ENCODE measurements at places on chromosomes 2 and 18.

DNA sequence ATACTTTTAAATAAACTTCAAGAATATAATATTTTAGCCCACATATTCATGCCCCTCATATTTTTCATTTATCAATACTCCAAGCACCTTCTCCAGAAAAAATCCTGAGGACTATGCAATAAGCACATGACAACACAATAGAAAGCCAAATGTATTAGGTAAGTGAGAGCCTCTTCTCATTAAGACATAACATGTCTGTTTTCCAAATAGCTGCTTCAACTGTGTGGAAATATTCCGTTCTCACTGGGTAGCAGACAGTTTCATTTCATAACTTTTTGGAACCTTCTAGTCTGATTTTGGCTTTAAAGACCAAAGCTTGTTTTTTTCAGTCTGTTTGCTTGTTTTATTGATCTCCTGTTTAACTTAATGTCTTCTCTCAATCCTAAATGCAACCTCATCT lies 137.8 kb downstream of the PIK3C3 start:
- DNase-seq, result no peak

GRCh38 chr2:241558532-241559322 lies at the start of gene BOK:
TSS of gene BOK (plus strand) at chr2:241558745. CDS start at chr2:241559484, 739 bp downstream.
- DNase-seq, result peak; percentile 7

DNA sequence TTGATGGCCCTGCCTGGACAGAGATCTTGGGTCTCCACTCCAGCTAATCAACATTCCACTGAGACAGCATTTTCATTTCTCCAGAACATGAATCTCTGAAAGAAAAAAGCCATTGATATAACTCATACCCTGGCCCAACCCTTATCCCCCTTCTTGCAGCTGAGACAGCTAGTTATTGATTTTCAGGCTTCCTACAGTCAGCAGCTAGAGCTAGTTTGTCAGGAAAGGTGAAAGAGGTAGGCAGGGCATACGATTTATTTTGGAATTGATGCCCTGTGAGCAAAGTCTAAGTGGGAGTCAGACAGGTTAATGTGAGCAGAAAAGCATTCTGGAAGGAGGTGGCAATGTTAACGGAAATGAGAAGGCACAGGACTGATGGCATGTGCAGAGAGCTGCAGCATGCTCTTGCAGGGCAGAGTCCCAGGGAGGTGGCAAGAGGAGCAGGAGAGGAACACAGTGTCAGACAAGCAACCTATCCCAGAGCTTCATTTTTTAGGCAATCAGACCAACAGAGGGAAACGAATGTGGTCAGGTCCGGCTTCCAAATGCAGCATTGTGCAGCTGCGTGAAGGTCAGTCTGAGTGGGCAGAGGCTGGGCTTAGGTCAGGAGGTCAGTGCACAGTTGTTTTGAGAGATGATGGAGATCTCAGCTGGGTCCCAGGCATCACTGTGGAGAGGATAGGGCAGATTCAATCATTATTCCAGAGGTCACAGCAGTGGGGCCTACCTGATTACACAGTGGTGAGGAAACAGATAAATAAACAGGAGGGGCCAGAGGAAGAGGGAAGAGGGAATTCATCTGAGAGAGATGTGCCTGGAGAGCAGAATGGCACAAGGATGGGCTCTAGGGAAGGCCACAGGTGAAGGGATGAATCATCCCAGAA lies 134.8 kb downstream of the CMPK2 start:
- no peak for DNase-seq

DNA sequence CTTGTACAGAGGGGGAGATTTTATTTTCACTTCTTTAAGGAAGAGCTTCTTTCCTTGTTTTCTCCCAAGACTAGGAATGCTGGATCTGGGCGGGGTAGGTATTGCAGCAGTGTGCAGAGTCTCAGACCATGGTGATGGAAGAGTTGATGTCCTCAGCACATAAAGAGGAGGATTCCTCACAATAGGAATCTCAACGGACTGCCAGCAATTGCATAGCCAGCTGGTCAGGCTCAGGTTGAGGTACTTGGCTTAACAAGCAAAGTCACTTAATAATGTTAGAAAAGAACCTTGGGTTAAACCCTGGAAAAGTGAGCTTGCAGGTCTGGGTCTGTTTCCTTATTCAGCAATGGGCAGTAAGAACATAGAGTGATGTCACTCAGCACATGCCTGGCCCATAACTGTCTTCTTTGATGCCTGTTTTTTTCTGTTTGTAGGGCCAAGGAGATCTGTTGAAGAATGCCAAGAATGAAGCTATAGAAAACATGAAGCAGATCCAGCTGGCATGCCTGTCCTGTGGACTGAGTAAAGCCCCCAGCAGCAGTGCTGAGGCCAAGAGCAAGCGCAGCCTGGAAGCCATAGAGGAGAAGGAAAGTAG lies 342.1 kb downstream of the PLCL1 start:
- DNase-seq, result no peak

DNA sequence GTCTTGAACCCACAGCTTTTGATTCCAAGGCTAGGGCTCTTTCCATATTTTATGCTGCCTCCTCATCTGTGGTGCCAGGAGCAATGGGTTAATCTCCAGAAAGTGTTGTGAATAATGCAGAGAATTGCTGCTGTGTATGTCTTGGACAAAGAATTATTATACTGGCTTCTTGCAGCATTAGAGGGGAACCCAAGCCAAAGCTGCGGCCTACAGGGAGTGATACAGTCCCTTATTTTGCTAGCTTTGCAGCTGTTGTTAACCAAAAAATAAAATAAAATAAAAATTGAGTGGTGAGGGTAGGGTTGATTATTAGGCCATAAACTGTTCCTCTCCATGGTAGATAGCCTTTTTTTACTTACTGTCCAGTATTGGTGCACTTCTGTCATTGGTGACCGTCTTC lies 16.7 kb downstream of the WIPF1 start:
- no peak for DNase-seq

DNA sequence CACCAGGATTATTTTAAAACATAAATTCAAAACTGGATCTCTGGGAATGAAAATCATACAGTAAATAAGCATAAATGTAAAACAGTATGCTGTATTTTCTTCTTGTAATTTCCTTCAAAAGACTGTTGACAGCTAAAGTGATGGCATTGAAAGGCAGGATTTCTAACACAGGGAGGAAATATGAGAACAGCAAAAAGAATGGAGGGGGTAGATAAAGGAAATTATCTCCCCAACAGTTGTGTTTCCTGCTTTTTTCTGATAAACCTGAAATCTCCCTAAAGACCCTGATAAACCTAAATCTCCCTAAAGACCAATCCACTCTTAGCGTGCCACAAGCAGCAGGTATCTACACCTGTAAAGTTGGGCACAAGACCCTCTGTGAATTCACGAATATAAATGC lies 50.8 kb downstream of the PIAS2 start:
- no peak for DNase-seq
